ENCODE measurements at places on chromosomes 11 and 22.

GRCh38 chr22:49107961-49108530 is 719.6 kb downstream of the BRD1 start:
- DNase-seq, result no peak

- no peak for DNase-seq
These were observed 247.2 kb upstream of the CADM1 start for GRCh38 chr11:115751243-115752015.

DNA sequence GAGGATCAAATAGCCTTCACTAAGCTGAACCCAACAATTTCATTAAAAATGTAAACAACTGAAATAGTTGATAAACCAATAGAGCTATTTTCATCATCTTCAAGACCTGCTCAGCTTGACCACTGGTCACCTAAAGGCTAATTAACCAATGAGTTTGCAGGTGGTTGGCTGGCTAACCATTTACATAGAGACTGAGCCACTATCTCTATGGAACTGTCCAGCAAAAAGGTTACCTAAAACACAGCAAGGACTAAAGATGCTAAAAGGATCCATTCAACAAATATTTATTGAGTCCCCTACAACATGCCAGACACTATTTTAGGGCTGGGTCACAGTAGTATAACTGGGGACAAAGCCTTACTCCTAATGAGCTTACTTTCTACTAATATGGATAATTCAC is 123.8 kb downstream of the CD44 start:
- DNase-seq, result no peak

DNA sequence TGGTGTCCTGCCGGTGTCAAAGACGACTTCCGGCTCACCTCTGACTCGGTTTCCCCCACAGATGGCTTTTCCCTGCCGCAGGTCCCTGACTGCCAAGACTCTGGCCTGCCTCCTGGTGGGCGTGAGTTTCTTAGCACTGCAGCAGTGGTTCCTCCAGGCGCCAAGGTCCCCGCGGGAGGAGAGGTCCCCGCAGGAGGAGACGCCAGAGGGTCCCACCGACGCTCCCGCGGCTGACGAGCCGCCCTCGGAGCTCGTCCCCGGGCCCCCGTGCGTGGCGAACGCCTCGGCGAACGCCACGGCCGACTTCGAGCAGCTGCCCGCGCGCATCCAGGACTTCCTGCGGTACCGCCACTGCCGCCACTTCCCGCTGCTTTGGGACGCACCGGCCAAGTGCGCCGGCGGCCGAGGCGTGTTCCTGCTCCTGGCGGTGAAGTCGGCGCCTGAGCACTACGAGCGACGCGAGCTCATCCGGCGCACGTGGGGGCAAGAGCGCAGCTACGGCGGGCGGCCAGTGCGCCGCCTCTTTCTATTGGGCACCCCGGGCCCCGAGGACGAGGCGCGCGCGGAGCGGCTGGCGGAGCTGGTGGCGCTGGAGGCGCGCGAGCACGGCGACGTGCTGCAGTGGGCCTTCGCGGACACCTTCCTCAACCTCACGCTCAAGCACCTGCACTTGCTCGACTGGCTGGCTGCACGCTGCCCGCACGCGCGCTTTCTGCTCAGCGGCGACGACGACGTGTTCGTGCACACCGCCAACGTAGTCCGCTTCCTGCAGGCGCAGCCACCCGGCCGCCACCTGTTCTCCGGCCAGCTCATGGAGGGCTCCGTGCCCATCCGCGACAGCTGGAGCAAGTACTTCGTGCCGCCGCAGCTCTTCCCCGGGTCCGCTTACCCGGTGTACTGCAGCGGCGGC is 5.5 kb downstream of the B3GNT6 start:
- no peak for DNase-seq

DNA sequence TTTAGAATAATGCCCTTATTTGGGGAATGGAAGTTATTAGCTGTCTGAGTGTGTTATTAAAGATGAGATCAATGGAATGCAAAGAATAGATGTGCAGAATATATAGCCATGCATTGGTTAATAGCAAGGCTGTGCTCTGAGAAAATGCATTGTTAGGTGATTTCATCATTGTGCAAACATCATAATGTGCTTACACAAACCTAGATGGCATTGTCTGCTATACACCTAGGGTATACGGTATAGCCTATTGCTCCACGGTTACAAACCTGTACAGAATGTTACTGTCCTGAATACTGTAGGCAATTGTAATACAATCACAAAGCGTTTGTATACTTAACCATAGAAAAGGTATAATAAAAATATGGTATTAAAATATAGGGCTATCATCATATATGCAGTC is 25.5 kb downstream of the SLC5A12 start:
- DNase-seq, result no peak

DNA sequence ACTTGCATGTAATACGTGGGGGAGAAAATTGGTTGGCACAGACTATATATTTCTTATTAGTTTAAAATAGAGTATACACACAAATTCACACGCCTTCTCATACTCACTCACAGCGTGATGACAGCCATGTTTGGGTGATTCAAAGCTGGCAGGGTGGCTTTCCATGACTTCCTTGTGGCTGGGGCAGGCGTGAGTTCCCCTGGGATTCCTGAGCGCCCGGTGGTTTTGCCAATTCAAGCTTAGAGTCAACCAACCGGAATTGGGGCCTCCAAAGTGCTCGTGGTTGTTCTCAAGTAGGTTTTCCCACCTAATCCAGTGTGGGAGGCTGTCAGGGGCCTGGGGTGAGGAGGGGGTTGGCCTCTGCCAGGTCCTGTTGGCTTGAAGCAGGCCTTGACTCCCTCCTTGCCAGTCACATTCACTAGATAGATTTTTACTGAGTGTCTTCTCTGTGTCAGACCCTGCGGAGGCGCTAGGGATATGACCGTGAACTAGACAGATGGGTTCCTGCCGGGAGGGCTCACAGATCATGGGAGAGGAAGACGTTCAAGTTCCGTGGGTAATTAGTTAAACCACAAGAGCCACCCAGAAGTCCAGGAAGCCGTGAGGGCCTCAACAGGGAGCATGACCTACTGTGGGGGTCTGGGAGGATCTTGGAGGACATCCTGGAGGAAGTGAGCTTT is 11.5 kb downstream of the PKNOX2 start:
- no peak for DNase-seq

GRCh38 chr22:36056980-36057379 is 28.4 kb upstream of the RBFOX2 start:
- DNase-seq, result no peak

- no peak for DNase-seq
These were observed 54.6 kb downstream of the C11orf58 start for GRCh38 chr11:16793009-16793408.

GRCh38 chr11:107704451-107704850 is 7.4 kb downstream of the SLN start:
- peak; percentile 45 for DNase-seq

GRCh38 chr22:20426259-20426615 is 11.4 kb downstream of the SCARF2 start:
- DNase-seq, result no peak

DNA sequence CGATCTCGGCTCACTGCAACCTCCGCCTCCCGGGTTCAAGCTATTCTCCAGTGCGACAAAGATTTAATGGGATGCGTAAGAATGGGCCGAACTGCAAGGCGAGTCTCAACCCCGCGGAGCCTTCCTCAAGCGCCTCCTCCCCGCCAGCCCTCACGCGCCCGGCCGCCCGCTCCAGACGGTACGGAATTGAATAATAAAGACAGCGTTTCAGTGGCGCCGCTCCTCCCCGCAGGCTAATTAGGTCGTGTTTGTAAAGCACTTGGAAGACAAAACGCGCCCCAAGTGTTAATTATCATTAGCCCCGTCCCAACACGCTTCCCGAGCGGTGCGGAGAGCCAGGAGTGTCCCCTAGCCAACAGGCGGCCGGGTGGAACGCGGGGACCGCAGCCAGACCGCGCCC is 192.0 kb downstream of the BUD13 start:
- no peak for DNase-seq

- no peak for DNase-seq
These were observed 8.6 kb downstream of the TAB1 start for GRCh38 chr22:39408173-39408572.

GRCh38 chr22:24728790-24729637 is 45.5 kb downstream of the PIWIL3 start:
- peak; percentile 10 for DNase-seq

GRCh38 chr22:48492366-48493320 is 1335.0 kb downstream of the BRD1 start:
- peak; percentile 21 for DNase-seq

DNA sequence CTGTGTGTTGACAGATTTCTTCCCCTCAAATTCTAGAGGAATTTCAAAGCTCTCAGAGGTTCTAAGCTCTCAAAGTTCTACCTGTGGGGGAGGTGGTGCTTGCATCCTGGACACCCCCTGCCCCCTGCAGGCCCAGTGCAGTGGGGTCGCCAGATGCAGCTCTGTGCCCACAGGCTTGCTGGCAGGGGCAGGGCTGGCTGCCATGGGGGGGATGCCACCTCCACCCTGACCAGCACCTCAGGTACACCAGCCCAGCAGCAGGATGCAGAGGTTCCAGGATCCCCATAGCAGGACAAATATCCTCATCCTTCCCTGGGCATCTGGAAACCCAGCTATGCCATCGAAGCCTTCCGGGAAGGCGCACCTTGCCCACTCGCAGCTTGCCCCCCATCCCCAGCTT is 91.1 kb downstream of the BRD1 start:
- DNase-seq, result no peak

DNA sequence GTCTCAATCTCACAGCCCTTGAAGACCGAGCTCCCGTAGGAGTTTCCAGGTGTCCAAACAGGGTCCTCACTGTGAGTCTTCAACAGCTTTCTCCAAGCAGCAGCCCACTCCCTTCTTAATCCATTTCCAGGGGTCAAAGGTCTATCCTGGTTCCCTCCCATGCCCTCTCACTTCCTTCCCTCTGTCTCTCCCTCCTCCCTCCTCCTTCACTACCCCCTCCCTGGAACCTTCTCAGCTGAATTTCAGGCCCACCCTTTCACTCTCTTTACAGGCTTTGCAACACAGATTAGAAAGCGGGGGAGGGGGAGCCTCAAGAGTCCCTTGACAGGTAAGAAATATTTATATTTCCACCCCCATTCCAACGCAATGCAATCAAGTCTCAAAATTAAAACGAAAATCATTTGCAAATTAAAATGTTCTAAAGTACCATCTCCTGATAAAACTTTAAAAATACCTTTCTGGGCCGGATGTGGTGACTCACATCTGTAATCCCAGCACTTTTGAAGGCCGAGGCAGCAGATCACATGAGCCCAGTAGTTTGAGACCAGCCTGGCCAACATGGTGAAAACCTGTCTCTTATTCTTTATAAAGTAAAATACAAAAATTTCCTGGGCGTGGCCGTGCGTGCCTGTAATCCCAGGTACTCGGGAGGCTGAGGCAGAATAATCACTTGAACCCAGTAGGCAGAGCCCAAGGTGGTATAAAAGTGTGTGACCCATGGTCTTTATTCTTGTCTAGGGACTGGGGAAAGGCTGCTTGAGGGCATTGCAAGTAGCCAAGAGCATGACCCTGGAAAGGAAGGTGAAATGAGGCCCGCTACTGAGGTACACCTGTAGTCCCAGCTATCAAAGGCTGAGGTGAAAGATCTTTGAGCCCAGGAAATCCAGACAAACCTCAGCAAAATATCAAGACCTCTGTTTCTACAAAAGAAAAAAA is 865 bp upstream of the ZNF280A start:
- no peak for DNase-seq

- DNase-seq, result peak; percentile 88
These were observed at the start of gene NEAT1 for GRCh38 chr11:65422633-65423515. Gene NEAT1, plus strand, starts transcription at chr11:65422798.

- no peak for DNase-seq
These were observed 21.9 kb upstream of the GRIA4 start for GRCh38 chr11:105588001-105588400.

DNA sequence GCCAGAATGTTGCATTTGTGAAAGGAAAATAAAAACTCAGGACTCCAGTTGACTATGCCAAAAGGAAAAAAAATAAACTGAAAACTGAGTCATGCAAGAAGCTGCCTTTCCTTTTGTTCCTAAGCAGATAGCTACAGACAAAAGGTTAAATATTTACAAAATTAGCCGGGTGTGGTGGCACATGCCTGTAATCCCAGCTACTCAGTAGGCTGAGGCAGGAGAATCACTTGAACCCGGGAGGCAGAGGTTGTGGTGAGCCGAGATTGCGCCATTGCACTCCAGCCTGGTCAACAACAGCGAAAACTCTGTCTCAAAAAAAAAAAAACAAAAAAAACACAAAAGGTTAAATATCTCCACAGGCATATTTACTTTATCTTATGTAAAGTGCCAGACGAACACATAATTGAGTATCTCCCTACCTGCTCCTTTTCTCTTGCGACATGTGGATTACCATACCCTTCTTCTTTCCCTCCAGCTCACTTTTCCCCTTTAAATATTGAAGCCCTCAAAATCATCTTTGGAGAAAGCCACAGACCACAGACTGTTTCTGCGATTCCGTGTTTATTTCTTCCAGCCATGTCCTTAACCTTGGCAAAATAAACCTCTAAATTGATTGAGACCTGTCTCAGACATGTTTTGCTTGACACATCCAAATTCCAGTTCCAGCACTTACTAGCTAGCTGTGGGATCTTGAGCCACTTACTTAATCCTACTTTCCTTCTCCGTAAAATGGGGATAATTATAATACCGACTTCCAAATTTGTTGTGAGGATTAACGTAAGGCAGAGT is 2.3 kb upstream of the SMPD1 start:
- DNase-seq, result no peak

- DNase-seq, result no peak
These were observed 7.8 kb upstream of the CELSR1 start for GRCh38 chr22:46545086-46545792.

GRCh38 chr11:35923452-35923851 is 20.4 kb upstream of the LDLRAD3 start:
- no peak for DNase-seq

DNA sequence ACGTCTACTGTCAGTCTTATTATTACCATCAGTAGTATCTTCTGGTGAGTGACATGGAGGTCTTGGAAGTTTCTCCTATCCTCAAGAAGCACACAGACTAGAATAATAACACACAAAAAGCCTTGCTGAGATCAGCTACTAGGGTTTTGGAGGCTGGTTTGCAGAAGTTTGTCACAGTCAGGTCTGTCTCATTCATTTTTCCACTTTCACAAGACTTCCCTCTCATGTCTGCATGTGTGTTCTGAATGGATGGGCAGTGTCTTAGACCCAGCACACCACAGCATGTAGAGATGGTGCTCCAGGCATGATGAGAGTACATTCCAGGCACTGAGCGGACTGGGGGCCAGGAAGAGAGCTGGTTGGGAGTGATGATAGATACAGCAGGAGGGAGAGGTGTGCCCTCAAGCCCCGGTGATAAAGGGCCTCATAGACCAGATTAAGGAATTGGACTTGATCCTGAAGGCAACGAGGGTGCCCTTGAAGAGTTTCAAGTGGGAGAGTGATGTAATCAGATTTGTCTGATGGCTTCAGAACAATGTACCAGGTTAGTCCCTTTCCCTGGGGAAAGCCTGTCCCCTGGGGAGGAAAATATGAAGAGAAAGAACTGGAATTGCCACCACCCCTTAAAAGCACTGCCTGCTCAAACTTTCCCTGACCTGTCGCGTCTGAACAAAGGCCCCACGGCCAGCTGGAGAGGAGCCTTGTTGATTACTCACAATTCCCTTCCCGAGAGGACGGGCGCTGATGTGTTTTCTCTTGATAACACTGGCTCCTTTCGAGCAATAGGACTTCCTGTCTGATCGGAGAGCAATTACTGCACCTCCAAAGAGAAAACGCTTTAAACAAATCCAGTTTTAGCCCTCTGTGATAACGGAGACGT is 45.1 kb upstream of the LMO2 start:
- DNase-seq, result no peak

Measured in skeletal muscle cell (primary cell).